Stromal cell of bone marrow (primary cell): ENCODE measurements at places on chromosomes 1 and 21.

GRCh38 chr1:108643492-108644335 is 17.2 kb downstream of the HENMT1 start:
- peak; percentile 61 for DNase-seq

DNA sequence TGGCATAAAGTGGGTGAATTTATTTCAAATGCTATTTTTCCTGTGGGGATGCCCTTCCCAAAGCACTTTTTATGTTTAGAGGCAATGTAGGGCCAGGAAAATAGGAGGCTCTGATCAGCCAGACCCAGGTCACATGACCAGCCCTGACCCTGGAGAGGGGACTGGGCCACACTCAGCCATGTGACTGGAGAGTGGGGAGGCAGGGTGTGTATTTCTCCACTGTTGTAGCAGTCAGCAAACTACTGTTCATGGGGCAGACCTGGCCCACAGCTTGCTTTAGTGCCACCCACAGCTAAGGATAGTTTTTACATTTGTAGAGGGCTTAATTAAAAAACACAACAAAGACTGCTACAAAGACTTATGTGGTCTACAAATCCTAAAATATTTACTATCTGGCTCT is 153.8 kb downstream of the ACTL8 start:
- no peak for DNase-seq

- no peak for DNase-seq
Measured at GRCh38 chr1:152034324-152034653, 2.5 kb downstream of the S100A11 start.

- no peak for DNase-seq
Measured at GRCh38 chr1:55861676-55862340, 646.6 kb upstream of the USP24 start.

DNA sequence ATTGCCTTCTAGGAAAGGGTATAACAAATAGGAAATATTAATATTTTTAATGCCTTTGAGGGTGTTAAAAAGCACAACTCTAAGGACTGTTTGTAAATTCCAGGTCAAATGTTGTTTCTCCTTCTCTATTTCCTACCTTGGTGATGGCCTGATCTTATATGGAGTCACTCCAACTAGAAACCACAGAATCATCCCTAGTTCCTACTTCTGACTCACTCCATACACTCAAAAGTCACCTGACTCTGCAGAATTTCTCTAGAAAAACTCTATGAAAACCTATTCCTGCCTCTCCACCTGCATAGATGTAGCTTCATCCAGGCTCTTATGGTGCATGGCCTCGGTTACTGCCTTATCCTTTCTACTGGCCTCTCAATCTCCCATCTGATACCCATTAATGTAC is 14.5 kb downstream of the RGS4 start:
- DNase-seq = no peak
